ENCODE measurements at places on chromosomes 1 and 21.

- DNase-seq = no peak
Measured at GRCh38 chr1:223393275-223394214, at the start of gene CCDC185. Gene CCDC185 (plus strand): TSS chr1:223393415. CDS start chr1:223393476, 61 bp downstream.

- DNase-seq = no peak
Measured at GRCh38 chr1:239976130-239976968, 115.3 kb upstream of the FMN2 start.

DNA sequence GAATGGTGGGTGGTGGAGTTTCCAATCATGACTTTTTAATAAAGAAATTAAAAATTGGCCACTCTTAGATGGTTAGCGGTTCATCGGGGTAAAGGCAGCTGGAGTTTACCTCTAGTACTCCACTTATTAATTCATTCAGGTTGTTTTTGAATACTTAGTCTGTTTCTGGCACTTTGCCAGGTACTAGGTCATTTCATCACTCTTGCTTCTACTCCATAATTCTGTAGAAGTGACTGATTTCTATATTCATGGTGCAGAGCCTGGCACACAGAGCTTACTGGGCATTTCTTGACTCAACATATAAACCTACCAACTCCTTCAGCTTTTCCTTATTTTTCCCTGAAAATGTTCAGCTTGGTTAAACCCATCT, 31.5 kb downstream of the FOXD2 start:
- DNase-seq = no peak

- no peak for DNase-seq
Measured at GRCh38 chr1:94142022-94142421, 21.1 kb upstream of the ABCA4 start.

DNA sequence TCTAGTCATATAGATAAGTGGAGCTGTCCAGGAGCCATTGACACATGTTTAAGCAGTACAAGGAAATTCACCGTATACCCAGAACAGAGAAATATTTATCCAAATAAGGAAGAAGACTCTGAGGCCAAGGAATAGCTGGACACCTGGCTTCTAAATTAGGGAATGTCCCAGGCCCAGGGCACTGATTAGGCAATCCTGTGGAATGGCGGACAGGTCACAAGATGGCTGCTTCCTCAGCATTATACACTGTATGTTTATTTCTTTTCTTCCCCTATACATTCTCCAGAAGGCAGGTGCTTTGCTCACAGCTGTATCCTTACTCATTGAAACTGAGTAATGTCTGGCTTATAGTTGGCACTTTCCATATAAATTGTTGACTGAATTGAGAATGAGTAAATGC, 59.4 kb downstream of the ST6GALNAC3 start:
- no peak for DNase-seq

- no peak for DNase-seq
Measured at GRCh38 chr1:180253585-180254495, 23.8 kb downstream of the LHX4 start.

GRCh38 chr1:217275655-217276398, 355.1 kb downstream of the GPATCH2 start:
- no peak for DNase-seq

DNA sequence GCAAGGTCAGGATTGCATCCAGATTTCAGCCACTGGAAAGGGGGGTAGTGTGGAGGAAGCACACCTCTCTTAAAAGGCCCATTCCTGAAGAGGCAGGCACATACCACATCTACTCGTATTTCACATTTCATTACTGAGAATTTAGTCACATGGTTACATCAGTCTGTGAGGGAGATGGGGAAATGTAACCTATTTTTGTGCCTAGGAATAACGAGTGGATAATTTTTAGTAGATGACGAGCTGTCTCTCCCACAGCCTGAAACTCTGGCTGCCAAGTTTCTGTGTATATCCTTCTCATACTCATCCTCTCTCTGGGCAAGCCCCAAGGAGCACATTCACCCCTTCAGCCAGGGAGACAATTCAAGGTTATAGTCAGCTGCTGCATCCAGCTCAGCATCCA, 10.3 kb upstream of the C21orf91 start:
- no peak for DNase-seq
